ENCODE measurements at places on chromosomes 3 and 15.

DNA sequence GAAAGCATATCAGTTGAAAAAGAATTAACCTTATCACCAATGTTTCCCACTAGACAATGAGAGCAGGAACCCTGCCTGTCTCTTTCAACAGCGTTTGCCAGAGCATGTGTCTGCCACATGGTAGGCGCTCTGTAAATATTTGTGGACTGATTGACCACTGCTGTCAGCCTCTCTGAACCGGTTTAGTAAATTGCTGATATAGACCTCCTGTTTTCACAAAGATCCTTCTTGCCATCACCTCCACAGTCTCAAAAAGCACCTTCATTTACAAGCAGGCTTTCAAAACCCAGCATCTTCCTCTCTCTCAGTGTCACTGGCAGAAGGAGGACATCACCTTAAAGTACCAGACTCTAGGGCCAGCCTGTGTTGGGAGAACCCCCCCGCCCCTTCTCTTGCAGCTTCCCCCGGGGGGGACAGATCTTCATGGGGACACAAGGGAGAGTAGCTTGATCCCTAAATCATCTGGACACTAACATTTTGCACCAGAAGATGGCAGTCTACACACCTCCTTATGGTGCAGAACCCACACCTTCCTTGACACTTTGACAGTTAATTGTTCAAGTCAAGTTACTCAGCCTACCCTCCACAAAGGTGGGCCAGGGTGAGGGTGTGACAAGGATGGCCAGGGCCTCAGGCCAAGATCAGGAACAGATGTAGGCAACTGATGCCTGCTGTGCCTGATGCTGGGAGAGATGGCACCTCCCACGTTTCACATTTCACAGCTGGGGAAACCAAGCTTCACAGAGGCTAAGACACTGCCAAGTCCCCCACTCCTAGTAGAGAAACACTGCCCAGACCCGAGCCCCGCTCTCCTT lies 37.8 kb upstream of the USP3 start:
- DNase-seq: peak; percentile 80
- H3K36me3 ChIP-seq: no peaks in the 10 kb centered on the region
- peaks cover 5% of the 10 kb centered on the region for H3K27me3 ChIP-seq

- DNase-seq: no peak
- peaks cover 23% of the 10 kb centered on the region for H3K27me3 ChIP-seq
- H3K4me1 ChIP-seq: no peaks in the 10 kb centered on the region
- no peaks in the 10 kb centered on the region for H3K36me3 ChIP-seq
- H3K27ac ChIP-seq: no peak overlapping the region
Observed at GRCh38 chr3:53065841-53066480, 20.1 kb upstream of the SFMBT1 start.

- DNase-seq: no peak
- no peaks in the 10 kb centered on the region for H3K36me3 ChIP-seq
- H3K4me3 ChIP-seq: no peak overlapping the region
Observed at GRCh38 chr3:160106905-160107861, 118.0 kb upstream of the C3orf80 start.

DNA sequence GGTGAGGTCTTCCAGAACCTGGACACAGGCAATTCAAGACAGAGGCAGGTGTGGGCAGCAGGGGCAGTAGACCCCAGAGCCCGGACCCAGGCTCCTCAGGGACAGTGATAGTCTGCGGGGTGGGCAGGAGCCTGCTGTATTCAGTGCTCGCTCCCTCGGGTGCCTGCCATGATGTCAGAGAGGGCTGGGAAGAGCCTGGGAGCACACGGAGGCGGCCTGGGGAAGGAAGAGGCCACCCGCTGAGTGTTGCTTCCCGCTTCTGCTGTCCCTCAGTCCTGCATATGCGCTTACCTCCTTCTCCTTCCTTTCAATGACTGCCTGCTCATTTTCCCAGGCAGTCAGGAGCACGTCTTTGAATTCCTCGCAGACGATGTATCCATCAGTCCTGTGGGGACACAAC lies 22.8 kb downstream of the TMEM43 start:
- H3K4me3 ChIP-seq: no peak overlapping the region
- peaks cover 28% of the 10 kb centered on the region for H3K36me3 ChIP-seq
- no peak for DNase-seq
- peak overlapping the region; percentile 52 for H3K27ac ChIP-seq
- peaks cover 29% of the 10 kb centered on the region for H3K4me1 ChIP-seq
- no peaks in the 10 kb centered on the region for H3K27me3 ChIP-seq

GRCh38 chr15:65599677-65600076 lies 11.3 kb downstream of the INTS14 start:
- no peak for DNase-seq
- no peaks in the 10 kb centered on the region for H3K27me3 ChIP-seq
- H3K27ac ChIP-seq: no peak overlapping the region
- peaks cover 7% of the 10 kb centered on the region for H3K4me1 ChIP-seq

GRCh38 chr3:122770521-122771202 lies 23.0 kb downstream of the HSPBAP1 start:
- no peak for DNase-seq
- H3K27ac ChIP-seq: no peak overlapping the region
- no peaks in the 10 kb centered on the region for H3K27me3 ChIP-seq
- peaks cover 4% of the 10 kb centered on the region for H3K36me3 ChIP-seq

- H3K36me3 ChIP-seq: no peaks in the 10 kb centered on the region
- no peak overlapping the region for H3K4me3 ChIP-seq
- no peak for DNase-seq
- H3K27me3 ChIP-seq: no peaks in the 10 kb centered on the region
- H3K27ac ChIP-seq: no peak overlapping the region
Observed at GRCh38 chr15:63071288-63071909, 28.9 kb downstream of the TPM1 start.

- H3K4me1 ChIP-seq: peaks cover 64% of the 10 kb centered on the region
- peak overlapping the region; percentile 34 for H3K4me3 ChIP-seq
Observed at GRCh38 chr15:84725001-84725491, 9.1 kb upstream of the SEC11A start.

- H3K36me3 ChIP-seq: no peaks in the 10 kb centered on the region
- DNase-seq: no peak
- H3K4me3 ChIP-seq: no peak overlapping the region
- no peaks in the 10 kb centered on the region for H3K4me1 ChIP-seq
- H3K27ac ChIP-seq: no peak overlapping the region
Observed at GRCh38 chr15:83998486-83998885, 237.1 kb upstream of the GOLGA6L4 start.

DNA sequence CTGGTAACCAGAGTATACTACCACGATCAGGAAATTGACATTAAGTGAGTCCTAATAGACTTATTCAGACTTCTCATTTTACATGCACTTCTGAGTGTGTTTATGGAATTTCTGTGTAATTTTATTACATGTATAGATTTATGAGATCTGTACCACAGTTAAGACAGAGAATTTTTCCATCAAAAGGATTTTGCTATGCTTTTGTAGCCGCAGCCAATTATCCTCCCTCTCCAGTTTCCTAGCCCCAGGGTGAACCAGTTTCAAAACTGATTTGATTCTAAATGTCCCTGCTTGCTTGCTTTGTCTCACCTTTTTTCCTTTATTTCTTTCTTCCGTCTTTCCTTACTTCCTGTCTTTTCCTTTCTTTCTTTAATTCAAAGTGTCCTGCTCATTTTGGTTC lies 661.2 kb upstream of the BCHE start:
- H3K36me3 ChIP-seq: no peaks in the 10 kb centered on the region
- no peak overlapping the region for H3K27ac ChIP-seq
- no peak for DNase-seq
- no peak overlapping the region for H3K4me3 ChIP-seq

DNA sequence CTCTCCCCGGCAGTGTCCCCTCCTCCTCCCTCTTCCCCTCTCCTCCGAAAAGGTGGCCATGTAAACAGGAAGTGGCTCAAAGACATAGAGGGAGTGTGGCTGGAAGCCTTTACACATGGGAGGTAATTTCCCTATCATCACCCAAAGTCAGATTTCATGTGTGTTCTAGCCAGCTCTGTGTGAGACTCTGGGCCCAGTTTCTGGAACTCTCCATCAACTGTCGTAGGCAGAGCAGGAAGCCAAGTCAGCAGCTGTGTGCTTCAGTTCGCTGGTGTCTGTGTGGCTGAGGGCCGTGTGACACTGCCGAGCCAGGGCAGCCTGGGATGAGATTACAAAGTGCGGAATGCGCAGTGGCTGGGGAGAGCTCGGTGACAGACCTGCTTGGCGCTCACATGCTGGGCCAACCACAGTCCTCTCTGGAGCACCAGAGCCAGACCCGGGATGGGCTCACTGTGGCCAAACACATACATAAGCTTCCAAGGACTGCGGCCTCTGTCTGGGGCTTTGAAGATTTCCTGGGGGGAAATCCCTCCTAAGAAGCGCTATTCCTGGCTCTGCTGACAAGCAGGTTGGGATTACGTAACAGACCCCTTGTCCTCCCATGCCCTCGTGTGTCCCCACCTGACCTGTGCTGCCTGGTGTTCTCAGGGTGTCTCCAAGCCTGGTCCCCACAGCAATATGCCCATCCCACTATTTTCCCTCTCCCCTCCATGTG lies 50.7 kb downstream of the UMPS start:
- DNase-seq: no peak
- no peak overlapping the region for H3K4me3 ChIP-seq
- peaks cover 12% of the 10 kb centered on the region for H3K4me1 ChIP-seq

GRCh38 chr3:128969993-128970739 lies 23.7 kb downstream of the CFAP92 start:
- peak; percentile 76 for DNase-seq
- H3K27ac ChIP-seq: no peak overlapping the region
- H3K4me1 ChIP-seq: peaks cover 13% of the 10 kb centered on the region
- peaks cover 4% of the 10 kb centered on the region for H3K27me3 ChIP-seq
- H3K4me3 ChIP-seq: no peak overlapping the region
- H3K36me3 ChIP-seq: no peaks in the 10 kb centered on the region

DNA sequence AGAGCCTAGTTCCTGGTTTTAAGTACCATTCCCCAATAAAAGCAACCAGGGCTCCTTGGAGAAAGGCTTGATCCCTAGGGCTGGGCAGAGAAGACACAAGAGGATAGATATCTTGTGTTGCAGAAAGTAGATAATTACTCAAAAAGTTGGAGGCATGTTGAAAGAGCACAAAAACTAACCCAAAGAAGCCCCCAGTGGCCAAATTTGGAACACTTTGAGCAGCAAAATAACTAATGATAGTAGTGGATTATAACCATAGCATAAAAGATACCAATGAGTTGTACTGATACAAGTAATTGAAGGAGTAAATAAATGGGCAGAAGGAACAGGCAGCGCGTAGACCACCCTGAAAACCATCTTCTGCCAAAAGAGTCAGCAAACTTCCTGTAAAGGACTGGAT lies 12.0 kb downstream of the EXOSC7 start:
- H3K27ac ChIP-seq: no peak overlapping the region
- H3K27me3 ChIP-seq: no peaks in the 10 kb centered on the region
- peaks cover 55% of the 10 kb centered on the region for H3K4me1 ChIP-seq
- no peak for DNase-seq
- H3K4me3 ChIP-seq: no peak overlapping the region

GRCh38 chr15:57054204-57054750 lies 135.8 kb downstream of the TCF12 start:
- H3K27ac ChIP-seq: no peak overlapping the region
- H3K4me3 ChIP-seq: no peak overlapping the region
- no peak for DNase-seq
- H3K4me1 ChIP-seq: peaks cover 9% of the 10 kb centered on the region
- no peaks in the 10 kb centered on the region for H3K27me3 ChIP-seq
- peaks cover 7% of the 10 kb centered on the region for H3K36me3 ChIP-seq

- no peaks in the 10 kb centered on the region for H3K27me3 ChIP-seq
- no peak overlapping the region for H3K27ac ChIP-seq
- no peak overlapping the region for H3K4me3 ChIP-seq
- DNase-seq: no peak
- peaks cover 2% of the 10 kb centered on the region for H3K36me3 ChIP-seq
Observed at GRCh38 chr15:26892182-26892518, 25.3 kb downstream of the GABRA5 start.

GRCh38 chr3:157916672-157917071 lies 189.5 kb downstream of the SHOX2 start:
- H3K4me3 ChIP-seq: no peak overlapping the region
- H3K27ac ChIP-seq: no peak overlapping the region
- H3K4me1 ChIP-seq: no peaks in the 10 kb centered on the region
- H3K27me3 ChIP-seq: no peaks in the 10 kb centered on the region

DNA sequence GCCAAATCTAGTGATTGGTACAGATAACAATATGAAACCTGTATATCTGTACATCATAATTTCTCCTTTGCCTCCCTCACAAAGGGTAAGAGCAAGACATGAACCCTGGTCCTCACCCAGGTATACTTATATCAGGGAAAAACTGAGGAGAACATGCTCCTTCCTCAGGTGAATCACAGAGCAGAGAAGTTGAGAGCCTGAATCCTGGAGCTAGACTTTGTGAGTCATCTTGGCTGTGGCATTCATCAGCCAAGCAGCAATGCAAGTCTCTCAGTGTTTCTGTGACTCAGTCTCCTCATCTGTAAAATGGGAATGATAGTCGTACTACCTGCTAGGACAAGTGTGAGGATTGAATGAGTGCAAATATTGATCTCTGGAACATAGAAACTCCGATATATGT lies 165.7 kb upstream of the ADAMTS9 start:
- DNase-seq: no peak
- no peaks in the 10 kb centered on the region for H3K36me3 ChIP-seq
- H3K4me3 ChIP-seq: no peak overlapping the region
- no peaks in the 10 kb centered on the region for H3K4me1 ChIP-seq

GRCh38 chr3:53544357-53544756 lies 49.9 kb downstream of the CACNA1D start:
- H3K4me3 ChIP-seq: no peak overlapping the region
- peaks cover 8% of the 10 kb centered on the region for H3K27me3 ChIP-seq
- H3K4me1 ChIP-seq: no peaks in the 10 kb centered on the region

DNA sequence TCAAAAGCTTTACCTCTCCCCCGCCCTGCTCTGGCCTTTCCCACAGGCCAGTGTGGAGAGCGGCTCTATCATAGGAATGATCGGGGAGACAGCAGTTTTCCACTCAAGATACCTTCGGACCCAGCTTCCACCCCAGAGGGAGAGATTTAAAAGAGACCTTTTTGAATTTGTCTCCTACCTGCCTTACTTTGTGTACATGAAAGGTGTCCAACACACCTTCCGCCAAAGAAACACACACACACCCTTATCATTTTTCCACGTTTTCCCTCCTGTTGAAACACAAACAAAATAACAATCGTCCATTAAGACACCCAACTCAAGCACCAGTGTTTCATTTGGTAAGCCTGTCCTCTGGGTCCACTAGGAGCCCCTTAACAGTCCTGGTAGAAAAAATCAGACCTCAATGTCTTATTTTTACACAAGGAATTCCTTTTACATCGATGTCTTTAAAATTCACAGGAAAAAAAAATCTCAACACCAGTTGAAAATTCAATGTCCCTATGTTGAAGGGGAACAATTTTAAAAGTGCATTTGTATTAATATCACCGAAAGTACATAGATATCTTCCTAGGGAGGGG lies 4.0 kb downstream of the HES1 start:
- no peak overlapping the region for H3K27ac ChIP-seq
- peaks cover 6% of the 10 kb centered on the region for H3K36me3 ChIP-seq
- no peak for DNase-seq
- peaks cover 49% of the 10 kb centered on the region for H3K4me1 ChIP-seq
